ENCODE measurements at places on chromosomes 4 and X.

DNA sequence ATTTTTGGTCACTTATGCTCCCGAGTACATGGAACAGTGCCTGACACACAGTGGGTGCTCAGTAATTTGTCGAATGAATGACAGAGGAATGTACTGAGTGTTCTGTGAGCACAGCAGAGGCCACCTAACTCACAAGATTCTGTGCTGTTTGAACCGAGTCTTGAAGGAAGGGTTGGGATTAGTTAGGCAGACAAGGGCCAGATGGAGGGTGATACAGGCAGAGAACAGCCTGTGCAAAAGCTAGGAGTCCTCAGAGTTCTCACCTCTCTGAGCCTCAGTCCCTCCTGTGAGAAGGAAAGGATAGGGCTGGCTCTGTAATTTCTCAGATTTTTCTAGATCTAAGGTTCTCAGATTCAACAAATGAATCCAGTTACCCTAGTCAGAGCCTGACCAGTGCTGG lies 108.8 kb downstream of the NHSL2 start:
- no peak for DNase-seq

- DNase-seq, result no peak
These were observed 191.0 kb downstream of the SCFD2 start for GRCh38 chr4:53174823-53175222.

DNA sequence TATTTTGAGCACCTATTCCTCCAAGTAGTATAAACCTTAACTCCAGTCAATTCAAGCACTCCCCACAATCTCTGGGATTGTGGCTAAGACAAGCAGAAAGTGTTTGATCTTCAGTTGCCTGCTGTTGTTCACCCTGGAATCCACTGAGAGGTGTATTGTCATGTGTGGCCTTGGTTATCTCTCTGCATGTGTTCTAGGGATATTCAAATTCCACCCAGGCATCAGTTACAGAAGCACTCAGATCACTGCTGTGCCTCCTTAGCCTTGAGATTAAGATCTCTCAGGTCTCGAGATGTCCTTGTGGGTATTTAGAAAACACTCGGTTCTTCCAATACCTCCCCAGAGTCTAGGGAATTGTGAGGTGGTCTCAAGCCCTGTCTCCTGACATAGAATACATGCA lies 213.3 kb downstream of the SMARCA1 start:
- DNase-seq, result no peak

DNA sequence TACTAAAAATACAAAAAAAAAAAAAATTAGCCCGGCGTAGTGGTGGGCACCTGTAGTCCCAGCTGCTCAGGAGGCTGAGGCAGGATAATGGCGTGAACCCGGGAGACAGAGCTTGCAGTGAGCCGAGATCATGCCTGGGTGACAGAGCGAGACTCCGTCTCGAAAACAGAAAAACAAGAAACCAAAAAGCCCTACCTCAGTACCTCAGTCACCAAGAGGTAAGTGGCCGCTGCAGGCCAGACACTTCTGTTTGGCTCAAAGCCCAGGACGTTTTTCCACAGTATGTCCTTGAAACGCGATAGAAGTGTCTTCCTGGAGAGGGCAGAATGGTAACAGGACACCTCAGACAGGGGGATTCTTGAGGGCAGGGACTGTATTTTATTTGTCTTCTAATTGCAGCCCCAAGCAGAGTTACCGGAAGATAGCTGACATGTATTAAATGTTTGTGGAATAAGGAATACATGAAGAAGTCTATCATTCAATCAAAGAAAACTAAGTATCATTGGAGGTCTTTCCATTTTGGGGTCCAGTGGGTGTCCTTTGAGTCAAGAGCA lies 63.6 kb downstream of the CLNK start:
- DNase-seq, result no peak

GRCh38 chr4:19167311-19167710 lies 1084.4 kb upstream of the SLIT2 start:
- DNase-seq, result no peak

GRCh38 chr4:184715526-184715925 lies 18.4 kb downstream of the CENPU start:
- DNase-seq, result no peak

GRCh38 chr4:7303561-7303960 lies 111.2 kb downstream of the SORCS2 start:
- DNase-seq, result no peak

GRCh38 chr4:152089584-152089983 lies 328.8 kb upstream of the GATB start:
- no peak for DNase-seq

- DNase-seq, result no peak
These were observed 32.4 kb downstream of the LRBA start for GRCh38 chr4:150982557-150983233.

DNA sequence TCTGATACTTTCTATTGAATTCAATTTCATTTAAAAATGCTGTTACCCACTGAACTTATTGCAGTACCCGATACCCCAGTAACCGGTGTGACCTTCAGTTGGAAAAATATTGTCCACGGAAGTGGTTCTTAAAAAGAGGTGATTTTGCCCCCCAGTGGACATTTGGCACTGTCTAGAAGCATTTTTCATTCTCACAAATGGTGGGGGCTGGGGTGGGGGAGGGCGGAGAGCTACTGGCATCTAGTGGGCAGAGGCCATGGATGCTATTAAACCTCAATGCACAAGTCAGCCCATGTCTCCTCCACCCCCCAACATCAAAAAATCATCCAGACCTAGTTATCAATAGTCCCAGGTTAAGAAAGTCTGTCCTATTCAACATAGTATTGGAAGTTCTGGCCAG lies 19.6 kb upstream of the CHM start:
- no peak for DNase-seq

DNA sequence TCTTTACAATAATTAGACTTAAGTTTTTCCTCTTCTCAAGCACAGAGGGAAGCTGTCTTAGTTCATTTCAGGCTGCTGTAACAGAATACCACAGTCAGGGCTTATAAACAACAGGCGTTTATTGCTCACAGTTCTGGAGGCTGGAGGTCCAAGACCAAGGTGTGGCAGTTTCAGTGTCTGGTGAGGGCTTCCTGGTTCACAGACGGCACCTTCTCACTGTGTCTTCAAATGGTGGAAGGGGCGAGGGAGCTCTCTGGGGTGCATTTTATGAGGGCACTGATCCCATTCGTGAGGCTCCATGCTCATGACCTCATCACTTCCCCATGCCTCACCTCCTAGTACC lies 115.7 kb upstream of the MXRA5 start:
- DNase-seq, result no peak

GRCh38 chr4:120664851-120665250 lies 257.7 kb downstream of the PRDM5 start:
- DNase-seq, result no peak

DNA sequence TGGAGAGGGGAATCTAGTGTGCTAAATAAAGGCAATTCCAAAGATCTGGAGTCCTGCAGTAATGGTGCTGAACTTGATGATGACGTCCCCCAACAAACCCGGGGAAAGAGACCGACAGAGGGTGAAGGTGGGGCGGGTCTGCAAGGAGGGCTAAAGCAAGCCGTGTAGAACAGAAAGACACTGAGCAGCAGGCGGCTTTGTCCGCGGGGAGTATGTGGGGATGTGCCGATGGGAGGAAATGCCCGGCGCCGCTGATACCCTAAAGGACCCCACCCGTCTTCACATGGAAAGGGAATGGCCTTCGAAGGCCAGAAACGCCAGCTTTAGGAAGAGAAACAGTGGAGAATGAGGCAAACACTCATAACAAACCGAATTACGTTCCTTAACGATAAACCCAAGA lies 528.9 kb downstream of the ZNF674 start:
- no peak for DNase-seq

DNA sequence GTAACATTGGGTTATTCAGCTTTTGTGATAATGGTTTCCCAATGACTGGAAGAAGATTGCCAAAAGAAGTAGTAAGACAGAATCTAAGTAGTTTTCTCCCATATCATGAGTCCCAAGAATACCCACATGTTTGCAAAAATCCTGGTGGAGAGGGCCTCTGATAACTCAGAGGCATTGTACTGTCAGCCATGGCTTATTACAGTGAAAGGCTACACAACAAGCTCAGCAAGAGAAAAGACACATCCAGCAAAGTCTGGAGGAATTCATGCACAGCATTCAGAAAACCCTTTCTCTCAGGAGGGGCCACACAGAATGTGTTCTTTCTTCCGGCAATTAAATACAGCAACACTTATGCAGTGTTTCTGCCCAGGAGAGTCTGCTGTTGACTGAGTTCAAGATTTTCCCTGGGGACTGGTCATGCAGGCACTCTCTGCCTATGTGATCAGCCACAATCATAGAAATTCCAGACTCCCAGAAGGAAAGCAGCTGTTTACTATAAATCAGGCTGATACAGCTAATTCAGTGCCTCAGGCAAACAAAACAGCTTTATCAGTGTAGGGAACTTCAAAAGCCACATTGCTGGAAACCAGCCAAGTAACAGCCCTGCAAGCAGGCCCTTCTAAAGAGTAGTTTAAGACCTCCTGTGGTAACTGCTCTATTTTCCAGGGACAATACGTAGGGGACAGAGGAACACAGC lies 937.1 kb downstream of the CCSER1 start:
- DNase-seq, result peak; percentile 42

DNA sequence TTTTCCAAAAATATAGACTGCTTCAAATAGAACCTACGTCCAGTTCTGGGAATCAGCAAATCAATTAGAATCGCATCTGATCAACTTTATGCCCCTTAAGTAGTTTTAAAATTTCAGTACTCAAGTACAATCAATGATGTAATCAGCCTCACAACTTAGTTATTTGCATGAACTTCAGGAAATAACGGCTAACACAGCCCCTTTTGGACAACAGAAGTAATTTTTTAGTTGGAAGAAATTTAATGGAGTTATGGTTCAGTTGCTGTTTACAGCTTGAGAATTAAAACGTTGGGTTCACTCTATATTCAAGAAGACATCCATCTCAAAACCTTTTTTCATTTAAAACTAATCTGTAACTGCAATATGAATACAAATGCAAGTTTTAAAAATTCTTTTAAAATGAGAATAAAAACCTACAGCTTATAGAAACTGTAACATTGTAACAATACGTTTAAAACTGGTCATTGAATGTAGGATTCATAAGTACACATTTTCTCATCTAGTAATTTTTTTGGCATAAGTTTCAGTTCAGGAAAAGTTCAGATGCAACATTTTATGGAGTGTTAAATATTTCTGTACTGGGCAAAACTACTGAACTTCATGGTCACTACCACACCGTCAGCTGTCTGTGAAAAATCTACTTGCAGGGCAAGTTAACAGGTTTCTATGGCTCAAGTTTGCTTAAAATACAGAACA lies 956 bp downstream of the TAPT1 start:
- no peak for DNase-seq

- no peak for DNase-seq
These were observed 453.0 kb downstream of the PCDH11X start for GRCh38 chrX:92232182-92232581.

DNA sequence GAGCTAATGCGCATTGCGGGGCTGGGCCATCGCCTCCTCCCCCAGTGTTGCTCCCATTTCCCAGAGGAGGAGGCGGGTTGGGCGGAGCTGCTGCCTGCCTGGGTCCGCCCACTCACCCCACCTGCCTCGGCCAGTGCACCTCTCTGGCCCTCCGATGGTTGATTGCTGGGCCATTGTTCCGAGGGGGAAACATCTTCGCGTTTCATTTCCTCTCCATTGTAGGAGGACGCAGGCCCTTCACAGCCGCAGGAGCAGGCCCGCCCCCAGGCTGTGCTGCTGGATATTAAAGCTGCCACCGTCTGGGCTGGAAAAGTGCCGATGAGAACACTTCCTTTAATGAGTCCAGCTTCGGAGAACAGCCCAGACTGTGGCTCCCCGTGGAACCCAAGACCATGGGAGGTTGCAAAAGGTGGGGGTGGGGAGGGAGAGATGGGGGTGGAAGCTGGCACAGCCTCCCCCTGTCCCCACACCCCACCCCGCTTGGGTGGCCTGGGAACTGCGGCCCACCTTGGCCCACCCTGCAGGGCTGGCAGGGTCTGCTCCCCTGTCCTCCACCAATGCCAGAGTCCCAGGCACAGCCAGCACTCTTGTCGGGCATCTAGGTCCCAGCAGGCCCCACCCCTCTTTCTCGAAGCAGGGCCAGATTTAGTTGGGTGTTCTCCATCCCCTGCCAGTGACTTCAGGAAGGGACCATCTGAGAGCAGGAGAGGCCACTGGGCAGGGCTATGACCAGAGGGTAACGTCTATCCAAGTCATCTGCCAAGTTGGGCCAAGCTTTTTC lies 96.6 kb downstream of the ADRA2C start:
- peak; percentile 51 for DNase-seq

DNA sequence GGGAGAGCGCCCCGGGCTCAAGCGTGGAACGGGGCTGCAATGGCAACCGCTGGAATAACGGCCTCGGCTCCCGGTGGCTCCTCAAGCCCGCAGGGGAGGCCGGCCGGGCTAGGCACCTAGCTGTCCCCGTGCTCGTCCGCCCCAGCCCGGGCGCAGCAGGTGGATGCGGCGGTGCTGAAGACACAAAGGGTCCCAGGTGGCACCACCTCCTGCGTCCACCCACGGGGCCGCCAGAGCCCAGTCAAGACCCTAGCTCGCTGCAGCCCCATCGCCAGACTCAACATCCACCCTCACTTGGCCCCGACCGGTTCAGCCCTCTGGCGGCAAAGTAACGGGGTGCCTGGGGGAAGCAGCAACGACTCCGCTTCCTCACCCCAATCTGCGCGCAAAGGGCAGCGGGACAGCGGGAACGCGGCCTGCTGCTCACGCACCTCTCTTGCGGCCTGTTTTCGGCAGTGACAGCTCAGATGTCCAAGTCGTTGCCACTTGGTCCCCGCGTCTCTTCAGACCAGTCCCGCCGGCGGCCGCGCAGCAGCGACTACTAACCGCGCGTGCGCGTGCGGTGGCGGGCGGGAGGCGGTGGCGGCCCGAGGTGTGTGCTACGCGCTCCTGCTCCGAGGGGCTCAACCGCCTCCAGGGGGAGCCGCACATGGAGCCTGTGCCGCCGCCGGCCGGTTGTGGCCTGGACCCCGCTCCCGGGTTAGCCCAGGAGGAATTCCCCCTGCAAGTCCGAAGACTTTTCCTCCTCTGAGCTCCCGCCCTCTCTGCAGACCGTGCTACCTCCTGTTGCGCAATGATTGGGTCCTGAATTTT lies at the start of gene CLGN:
CLGN (minus strand) TSS at position 543 of the 813 bp plus-strand sequence. CDS start 14,570 bp downstream, outside the sequence.
- DNase-seq, result peak; percentile 91

- no peak for DNase-seq
These were observed 625 bp upstream of the GABRA4 start for GRCh38 chr4:46994007-46994405.

DNA sequence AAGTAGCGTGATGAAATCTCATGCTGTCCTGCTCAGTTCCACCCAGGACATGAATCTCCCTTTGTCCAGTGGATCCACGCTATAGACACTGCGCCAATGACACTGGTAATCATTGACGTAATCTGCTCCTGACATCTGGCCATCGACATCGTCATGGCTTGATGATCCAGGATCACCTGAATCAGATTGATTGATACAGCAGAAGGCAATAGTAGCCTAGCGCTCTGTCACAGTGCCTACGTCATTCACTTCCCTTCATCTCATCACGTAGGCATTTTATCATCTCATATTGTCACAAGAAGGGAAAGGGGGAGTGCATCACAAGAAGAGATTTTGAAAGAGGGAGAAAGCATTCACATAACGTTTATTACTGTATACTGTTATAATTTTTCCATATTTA lies 68.8 kb downstream of the STK32B start:
- no peak for DNase-seq

- DNase-seq, result no peak
These were observed 29.9 kb upstream of the UBE2NL start for GRCh38 chrX:143854006-143854405.

GRCh38 chrX:19875050-19875431 lies 12.4 kb downstream of the SH3KBP1 start:
- no peak for DNase-seq
